ENCODE measurements at places on chromosomes 4 and X. TPM values are rescaled to one million over a fixed set of nuclear protein-coding genes. Genes with fewer than 3 reads are reported as not detected.

GRCh38 chr4:159398236-159398638, 295.4 kb downstream of the RAPGEF2 start:
- no peak overlapping the region for H3K27ac ChIP-seq
- no peaks in the 10 kb centered on the region for H3K27me3 ChIP-seq
- no peak overlapping the region for H3K4me3 ChIP-seq
- H3K4me1 ChIP-seq, result 0 out of 2 replicates have a peak, but pooled peaks cover 7% of the 10 kb centered on the region

- no peaks in the 10 kb centered on the region for H3K36me3 ChIP-seq
- no peaks in the 10 kb centered on the region for H3K4me1 ChIP-seq
- H3K4me3 ChIP-seq, result no peak overlapping the region
- H3K27ac ChIP-seq, result no peak overlapping the region
Measured at GRCh38 chr4:186881521-186882220, 158.0 kb upstream of the FAT1 start.

GRCh38 chr4:67122029-67122428, 423.3 kb downstream of the CENPC start:
- no peak for DNase-seq
- no peaks in the 10 kb centered on the region for H3K4me1 ChIP-seq
- H3K27ac ChIP-seq, result no peak overlapping the region
- no peaks in the 10 kb centered on the region for H3K27me3 ChIP-seq

DNA sequence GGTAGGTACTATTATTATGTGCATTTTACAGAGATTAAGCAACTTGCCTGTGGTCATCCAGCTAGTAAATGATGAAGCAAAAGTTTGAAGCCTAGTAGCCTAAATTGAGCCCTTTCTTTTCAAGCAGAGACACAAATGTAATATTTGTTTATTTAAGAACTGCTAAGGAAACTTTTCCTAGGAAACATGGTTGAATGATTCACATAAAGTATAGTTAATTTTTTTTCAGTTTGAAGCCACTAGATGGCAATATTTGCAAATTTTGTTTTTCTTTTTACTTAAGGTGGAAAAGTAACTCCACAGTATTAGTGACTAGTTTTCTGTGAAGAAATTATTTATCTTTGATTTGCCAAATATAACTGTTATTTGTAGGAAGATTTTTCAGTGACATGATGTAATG, 52.8 kb upstream of the ANKRD17 start:
- H3K27me3 ChIP-seq, result no peaks in the 10 kb centered on the region
- H3K4me3 ChIP-seq, result no peak overlapping the region
- no peaks in the 10 kb centered on the region for H3K36me3 ChIP-seq

DNA sequence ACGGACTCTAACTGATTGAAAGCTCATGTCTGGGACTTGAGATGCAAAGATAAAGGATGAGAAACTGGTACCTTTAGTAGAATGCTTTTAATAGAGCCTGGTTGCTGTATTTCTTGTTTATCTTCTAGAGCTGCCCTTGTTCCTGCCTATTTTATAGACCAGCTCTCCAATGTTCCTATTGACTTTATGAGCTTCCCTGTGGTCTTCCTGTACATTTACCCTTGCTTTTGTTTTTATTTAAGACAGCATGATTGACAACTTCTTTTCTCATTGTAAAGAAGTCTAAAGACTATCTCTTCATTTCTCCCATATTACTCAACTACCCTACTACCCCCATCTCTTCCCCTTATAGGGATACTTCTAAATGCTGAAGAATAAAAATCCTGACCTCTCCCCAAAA, 174.7 kb downstream of the UGT8 start:
- no peaks in the 10 kb centered on the region for H3K36me3 ChIP-seq
- no peaks in the 10 kb centered on the region for H3K4me1 ChIP-seq
- H3K27ac ChIP-seq, result no peak overlapping the region
- DNase-seq, result no peak

DNA sequence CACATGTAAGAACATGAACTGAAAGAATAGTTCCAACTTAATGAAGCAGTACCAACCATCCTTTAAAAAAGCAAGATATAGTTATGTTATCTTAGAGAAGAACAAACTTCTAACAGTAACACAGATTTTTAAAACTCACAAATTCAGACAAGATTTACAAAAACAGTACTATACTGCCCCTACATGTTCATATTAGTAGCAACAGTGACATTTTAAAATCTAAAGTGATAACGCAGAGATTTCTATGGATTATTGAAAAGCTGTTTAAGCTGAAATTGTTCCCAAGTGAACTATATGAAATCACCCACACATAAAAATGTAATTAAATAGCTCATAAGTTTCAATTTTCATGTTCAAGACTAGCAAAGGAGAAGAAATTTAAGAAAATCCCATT, 166.0 kb downstream of the FBXW7 start:
- no peaks in the 10 kb centered on the region for H3K27me3 ChIP-seq
- H3K4me1 ChIP-seq, result no peaks in the 10 kb centered on the region
- no peaks in the 10 kb centered on the region for H3K36me3 ChIP-seq
- DNase-seq, result no peak
- no peak overlapping the region for H3K27ac ChIP-seq
- no peak overlapping the region for H3K4me3 ChIP-seq

DNA sequence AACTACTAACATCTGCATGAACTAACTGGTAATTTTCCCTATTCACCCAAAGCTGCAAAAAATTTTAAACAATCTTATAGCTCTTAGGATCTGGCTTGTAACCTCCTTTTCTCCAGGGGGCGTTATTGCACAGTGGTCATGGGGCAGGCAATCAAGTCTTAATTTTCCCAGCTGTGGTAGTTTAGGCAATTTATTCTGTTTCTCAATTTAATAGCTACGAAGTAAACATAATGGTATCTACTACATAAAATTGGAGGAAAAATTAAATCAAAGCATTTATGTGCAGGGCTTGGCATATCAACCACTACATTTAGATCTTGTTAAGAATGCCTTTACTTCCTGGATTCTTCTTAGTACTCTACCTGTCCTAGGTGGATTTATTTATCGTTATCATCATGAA, 137.4 kb upstream of the GUCY1A1 start:
- H3K27ac ChIP-seq, result peak overlapping the region; percentile 62
- peaks cover 11% of the 10 kb centered on the region for H3K4me1 ChIP-seq
- no peak overlapping the region for H3K4me3 ChIP-seq
- H3K27me3 ChIP-seq, result no peaks in the 10 kb centered on the region

The GPR143 gene
- not detected for total RNA-seq

The RIBC1 gene
- 2.2 TPM for total RNA-seq

The HPGD gene
- 0.96 TPM for total RNA-seq

The BEX3 gene
- 130 TPM for total RNA-seq

The H2BW2 gene
- not detected for total RNA-seq

The NUDT10 gene
- not detected for total RNA-seq

The CLDN22 gene
- not detected for total RNA-seq

Data from PC-9 (cell line).